ENCODE measurements at places on chromosomes 1 and 21. TPM values are rescaled to one million over a fixed set of nuclear protein-coding genes. Genes with fewer than 3 reads are reported as not detected.
A peak's percentile ranks its signal among the peaks of the same experiment; 100 is the strongest.

DNA sequence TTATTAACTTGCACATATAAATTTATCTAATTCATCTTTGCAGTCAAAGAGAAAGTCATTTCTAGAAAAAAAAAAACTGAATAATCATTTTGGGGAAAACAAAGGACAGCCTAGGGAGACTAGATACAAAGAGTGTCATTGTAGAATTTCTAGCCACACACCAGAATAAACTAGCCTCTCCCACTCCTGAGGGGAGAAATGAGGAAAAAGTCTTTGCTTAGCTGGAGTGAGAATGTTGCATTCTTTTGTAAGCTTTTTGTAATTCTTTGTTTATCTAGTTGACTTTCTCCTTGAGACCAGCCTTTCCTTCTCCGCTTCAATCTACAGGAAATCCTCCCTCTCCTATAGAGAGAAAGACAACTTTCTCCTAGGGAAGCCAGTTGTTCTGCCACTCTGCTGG is 15.9 kb upstream of the CGN start:
- DNase-seq = no peak

The NPHS2 gene
- not detected for total RNA-seq

DNA sequence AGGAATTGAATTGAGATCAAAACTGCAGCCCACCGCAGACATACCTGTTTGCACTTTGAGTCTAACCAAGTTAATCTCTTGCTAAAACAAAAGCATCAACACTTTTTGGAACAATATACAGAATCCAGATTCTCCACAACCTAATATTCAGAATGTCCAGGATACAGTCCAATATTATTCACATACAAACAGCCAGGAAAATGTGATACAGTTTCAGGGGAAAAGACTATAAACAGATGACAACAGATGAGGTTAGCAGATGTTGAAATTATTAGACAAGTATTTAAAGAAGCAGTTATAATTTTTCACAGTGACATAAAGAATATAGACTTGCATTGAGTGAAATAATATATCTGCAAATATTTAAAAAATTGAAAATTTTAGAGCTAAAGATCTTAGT is 678.1 kb upstream of the CXADR start:
- no peak for DNase-seq

The MAP3K21 gene
- total RNA-seq = 44.5 TPM

The UHMK1 gene
- total RNA-seq = 21.7 TPM

- no peak for DNase-seq
Measured at GRCh38 chr1:85278853-85279314, 2.5 kb upstream of the BCL10 start.

The PFKL gene
- 149 TPM for total RNA-seq

- DNase-seq = no peak
Measured at GRCh38 chr1:112011202-112011601, 21.7 kb upstream of the KCND3 start.

The MAP1LC3C gene
- total RNA-seq = 1.3 TPM

GRCh38 chr1:232943679-232944252 is 6.6 kb upstream of the NTPCR start:
- no peak for DNase-seq

- DNase-seq = no peak
Measured at GRCh38 chr1:154276797-154277196, 4.4 kb downstream of the HAX1 start.

GRCh38 chr1:226632922-226633351 is 84.4 kb downstream of the STUM start:
- peak; percentile 17 for DNase-seq

GRCh38 chr1:239858057-239858456 is 233.6 kb upstream of the FMN2 start:
- no peak for DNase-seq

DNA sequence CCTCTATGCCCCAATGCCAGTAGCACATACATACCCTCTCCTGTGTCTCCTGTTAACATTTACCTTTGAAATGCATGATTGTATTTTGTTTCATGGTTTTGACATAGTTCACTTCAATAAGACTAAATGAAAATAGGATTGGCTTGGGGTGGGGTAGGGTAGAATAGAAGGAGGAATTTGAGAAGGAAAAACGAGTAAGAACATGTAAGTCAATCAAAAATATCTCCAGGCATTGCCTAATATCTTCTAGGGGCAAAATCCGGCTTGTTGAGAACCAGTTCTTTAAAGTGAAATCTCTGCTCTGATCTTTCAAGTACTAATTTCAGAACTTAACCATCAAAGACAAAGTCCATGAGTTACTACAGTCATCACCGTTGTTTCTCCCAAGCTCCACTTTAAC is 31.8 kb upstream of the RGS2 start:
- DNase-seq = no peak

- DNase-seq = no peak
Measured at GRCh38 chr1:111720977-111721786, 18.0 kb downstream of the INKA2 start.

DNA sequence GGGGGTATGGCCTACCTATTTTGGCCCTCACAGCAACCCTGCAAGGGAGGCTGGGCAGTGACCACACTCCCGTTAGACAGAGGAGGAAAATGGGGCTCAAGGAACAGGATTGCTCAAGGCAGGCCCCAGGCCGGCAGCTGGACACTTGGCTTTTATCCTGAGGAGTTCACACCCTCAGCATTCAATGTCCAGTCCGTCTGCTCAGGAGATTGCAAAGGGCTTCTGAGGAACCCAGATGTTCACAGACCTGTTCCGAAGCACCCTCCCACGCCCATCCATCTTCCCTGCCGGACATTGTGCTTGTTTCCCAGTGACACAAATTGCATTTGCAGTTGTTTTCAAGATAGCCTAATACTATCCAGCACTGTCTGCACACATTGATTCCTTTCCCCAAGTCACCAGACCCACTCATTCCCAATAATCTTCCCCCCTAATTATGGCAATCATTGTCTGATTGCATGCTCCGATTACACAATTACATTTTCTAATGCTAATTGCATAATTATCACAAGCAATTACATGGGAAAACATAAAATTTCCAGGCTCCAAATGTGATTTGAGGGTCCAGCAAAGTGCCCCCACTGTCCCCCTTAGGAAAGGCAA is 4.3 kb upstream of the UBL4B start:
- DNase-seq = no peak

GRCh38 chr1:230577537-230577936 is 64.7 kb upstream of the COG2 start:
- DNase-seq = no peak

The SPRR2D gene
- not detected for total RNA-seq

The UMODL1 gene
- total RNA-seq = 0.73 TPM

GRCh38 chr1:155309423-155310021 is 856 bp downstream of the FDPS start:
- DNase-seq = no peak

The TRPM2 gene
- 0.42 TPM for total RNA-seq

DNA sequence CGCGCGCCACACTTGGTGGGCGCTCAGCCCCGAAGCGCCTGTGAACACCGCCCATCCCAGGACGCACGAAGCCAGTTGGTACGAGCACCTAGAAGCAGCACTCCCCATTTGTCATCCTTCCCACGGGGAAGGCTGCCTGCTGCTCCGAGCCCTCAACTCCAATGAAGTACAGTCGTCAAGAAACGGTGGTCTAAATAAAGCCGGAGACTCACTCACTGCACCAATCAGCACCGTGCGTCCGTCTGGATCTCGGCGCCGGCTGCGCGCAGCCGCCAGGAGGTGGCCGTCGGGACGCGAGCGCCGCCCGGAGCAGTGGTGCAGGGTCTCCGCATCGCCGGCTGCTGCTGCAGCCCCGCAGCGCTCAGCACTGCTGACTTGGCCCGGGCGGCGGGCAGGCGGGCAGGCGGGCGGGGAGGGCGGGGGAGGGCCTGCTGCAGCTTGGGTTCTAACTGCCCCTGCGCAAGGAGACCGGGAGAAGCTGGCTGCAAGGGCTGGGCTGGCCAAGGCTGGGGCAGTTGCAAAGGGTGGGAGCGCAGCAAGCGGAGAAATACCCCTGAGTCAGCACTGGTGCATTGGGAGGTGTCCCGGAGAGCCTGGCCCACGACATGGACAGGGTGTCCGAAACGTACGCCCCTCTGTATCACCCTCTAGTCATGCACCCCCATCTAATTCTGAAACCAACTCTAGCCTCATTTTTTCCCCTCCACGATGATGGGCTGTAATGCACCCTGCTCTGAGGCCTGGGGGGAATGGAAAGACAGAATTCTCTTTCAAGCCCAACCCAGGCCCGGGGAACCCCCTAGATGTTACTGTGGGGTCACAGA is 35.8 kb upstream of the H6PD start:
- peak; percentile 91 for DNase-seq

DNA sequence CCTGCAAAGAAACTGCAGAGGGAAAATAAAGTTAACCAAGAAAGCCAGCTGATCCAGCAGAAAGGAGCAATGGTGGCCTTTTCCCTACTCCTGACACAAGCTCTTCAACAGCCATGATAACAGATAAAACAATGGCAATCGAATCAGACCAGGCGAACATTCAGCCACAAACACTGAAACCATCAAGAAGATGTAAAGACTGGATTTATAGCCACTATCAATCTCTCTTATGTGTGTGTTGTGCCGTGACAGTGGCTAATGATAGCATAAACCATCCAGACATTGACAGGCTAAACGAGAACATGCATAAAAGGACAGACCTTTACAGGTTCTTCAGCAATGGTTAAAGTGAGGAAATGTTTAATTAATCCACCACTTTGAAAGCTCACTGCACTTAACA is 78.1 kb upstream of the RAB4A start:
- DNase-seq = no peak

The LRRC8C gene
- 1.3 TPM for total RNA-seq

GRCh38 chr1:113692824-113693431 is 66.4 kb downstream of the PHTF1 start:
- no peak for DNase-seq

The OR2AK2 gene
- total RNA-seq = not detected

The ERG gene
- 0.37 TPM for total RNA-seq

The PLEKHM2 gene
- total RNA-seq = 79.6 TPM

The HNRNPR gene
- 148 TPM for total RNA-seq

The TTC24 gene
- 0.52 TPM for total RNA-seq

The XCL2 gene
- not detected for total RNA-seq

The NID1 gene
- total RNA-seq = 12.9 TPM

- no peak for DNase-seq
Measured at GRCh38 chr1:164443166-164443565, 115.8 kb upstream of the PBX1 start.

The PLPPR4 gene
- 0.90 TPM for total RNA-seq

GRCh38 chr21:28396421-28396820 is 596.3 kb downstream of the LTN1 start:
- DNase-seq = no peak

- DNase-seq = no peak
Measured at GRCh38 chr1:72280711-72281110, 1.6 kb downstream of the NEGR1 start.

DNA sequence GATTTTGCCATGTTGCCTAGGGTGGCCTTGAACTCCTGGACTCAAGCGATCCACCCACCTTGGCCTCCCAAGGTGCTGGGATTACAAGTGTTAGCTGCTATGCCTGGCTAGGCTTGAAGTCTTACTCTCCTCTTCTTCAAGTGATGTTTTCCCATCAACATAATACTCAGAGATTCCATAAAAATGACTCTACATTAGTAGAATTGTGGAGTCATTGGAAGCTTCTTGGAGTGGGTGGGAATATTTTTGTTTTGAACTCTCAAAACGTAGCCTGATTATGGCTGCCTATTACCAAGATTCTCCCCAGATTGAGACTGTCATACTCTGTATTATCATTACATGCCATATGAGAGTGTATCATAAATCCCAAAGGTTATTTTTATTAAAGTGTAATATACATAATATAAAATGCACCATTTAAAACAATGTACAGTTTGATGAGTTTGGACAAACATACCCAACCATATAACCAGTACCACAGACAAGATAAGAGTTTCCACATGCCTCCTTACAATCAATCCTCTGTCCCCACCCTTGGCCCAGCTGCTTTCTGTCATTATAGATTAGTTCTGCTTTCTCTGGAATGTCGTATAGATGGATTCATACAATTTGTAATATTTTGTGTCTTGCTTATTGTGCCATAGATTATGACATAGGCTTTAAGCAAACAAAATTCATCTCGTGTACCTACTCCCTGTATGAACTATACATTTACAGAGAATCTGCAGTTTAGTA is 8.0 kb upstream of the DNM3 start:
- DNase-seq = no peak

DNA sequence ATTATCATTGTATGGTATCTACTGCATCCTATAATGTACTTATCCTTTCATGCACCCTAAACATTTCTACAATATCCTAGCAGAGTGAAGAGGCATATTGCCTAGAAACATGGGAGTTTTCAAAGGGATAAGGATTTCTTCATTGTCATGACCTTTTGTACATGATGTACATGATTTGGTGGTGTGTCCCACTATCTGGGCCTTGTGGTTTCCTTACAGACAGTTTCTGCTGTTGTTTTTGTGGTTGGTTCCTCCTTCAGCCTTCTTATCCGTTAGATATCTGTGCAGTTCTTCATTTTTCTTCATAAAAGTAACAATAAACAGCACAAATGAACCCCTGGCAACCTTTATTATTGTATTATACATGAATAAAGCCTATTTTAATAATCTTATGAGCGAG is 70.4 kb upstream of the BACH1 start:
- DNase-seq = no peak

DNA sequence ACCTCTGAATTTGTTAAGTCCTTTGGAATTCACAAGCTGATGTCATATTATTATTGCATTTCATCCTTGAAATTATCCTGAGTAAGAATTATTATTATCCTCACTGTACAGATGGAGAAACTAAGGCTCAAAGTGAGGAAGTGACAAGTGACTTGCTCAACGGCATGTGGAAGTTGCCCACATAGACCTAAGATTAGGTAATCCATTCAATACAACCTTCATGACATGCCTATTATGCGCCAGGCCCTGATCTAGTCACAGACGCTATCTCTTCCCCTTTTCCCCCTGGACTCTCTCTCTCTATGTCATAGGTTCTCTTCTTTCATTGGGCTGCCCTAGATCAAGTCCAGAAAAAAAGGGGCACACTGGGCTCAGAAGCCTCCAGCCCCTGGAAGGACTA is 84.9 kb upstream of the KCNK2 start:
- no peak for DNase-seq

The BCAS2 gene
- 50.0 TPM for total RNA-seq

DNA sequence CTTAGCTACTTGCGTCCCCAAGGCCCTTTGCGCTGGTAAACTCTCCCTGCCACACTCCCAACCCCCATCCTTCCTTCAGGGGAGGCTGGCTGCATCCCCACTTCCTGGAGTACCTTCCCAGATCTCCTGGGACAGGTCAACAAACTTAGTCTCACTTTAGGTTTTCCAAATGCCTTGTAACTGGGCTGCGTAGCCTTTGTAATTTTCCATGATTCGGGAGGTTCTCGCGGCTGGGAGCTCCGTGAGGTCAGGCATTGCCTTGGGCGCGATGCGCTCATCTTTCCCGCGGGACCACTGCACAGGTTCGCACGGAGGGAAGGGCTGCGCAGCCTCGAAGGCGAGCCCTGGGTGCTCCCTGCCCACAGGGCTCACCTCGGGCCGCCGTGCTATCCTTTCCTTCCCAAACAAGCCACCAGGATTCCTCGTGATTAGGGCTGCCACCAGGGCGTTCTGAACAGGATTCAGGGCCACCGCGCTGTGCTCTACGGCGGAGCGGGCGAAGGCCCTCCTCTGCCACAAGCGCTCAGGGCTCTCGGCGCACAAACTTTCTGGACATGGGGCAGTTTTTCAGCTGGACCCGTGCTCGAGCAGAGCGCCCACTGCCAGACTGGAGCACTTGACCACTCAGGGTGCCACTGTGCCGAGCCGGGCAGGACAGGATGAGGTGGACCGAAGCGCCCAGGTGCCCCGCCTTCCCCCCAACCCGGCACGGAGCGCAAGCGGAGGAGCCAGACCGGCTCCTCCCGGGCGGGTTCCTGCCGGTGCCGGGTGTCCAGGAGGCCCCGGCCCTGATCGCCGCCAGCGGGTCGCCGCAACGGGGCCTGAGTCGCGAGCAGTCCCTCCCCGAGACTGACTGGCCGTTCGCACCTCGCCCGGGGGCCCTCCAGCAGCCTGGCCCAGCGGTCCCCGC is 1.1 kb downstream of the TMPRSS2 start:
- DNase-seq = peak; percentile 83
